Stimulated activated CD4-positive, alpha-beta T cell treated with anti-CD3 and anti-CD28 coated beads, Interleukin-2, amount 100 ng/mL, for 4 hours (primary cell): ENCODE measurements at places on chromosomes 12 and 14.

- no peak for DNase-seq
Measured at GRCh38 chr12:79266343-79267144, 402.0 kb downstream of the SYT1 start.

DNA sequence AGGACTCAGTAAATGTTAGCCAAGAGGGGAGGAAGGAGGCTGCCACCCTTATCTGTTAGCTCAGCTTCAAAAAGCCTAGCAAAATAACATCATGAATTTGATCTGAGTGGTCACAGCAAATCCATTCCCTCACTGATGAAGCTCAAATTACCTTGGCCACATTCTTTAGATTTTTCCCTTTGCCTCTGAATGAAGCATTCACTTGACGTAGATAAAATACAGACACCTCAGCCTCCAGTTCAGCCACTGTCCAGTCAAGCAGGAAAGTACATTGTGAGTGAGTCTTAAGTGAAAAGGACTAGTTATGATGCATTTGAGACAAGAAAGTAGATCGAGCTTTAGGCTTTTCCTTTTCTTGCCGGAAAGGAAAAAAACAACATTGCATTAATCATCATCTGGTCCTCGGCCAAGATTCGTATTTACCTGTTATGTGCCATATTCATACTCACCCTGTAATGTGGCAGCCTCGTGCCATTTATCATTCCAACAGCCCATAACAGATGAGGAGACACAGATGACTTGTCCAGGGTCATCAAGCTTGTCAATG is 146.5 kb downstream of the ETV6 start:
- DNase-seq, result no peak

- DNase-seq, result no peak
Measured at GRCh38 chr12:27564612-27565213, 40.7 kb downstream of the PPFIBP1 start.

- DNase-seq, result no peak
Measured at GRCh38 chr12:17192721-17193120, 586.8 kb upstream of the LMO3 start.

DNA sequence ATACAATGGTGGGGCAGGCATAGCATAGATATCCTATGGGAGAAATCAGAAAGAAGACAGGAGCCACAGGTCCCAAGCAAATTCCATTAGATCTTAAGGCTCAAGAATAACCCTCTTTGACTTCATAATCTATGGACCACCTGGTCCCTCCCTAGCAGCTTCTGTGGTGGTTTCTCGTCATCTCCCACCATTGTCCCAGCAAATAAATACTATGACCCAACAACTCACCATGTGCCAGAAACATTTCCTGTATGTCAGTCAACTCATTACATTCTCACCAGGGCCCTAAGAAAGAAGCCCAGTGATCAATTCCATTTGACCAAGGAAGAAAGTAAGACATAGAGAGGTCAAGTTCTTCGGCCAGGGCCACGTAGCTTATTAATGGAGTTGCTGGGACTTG is 646.2 kb downstream of the VRK1 start:
- no peak for DNase-seq
